ENCODE measurements at places on chromosomes 1 and 21.

DNA sequence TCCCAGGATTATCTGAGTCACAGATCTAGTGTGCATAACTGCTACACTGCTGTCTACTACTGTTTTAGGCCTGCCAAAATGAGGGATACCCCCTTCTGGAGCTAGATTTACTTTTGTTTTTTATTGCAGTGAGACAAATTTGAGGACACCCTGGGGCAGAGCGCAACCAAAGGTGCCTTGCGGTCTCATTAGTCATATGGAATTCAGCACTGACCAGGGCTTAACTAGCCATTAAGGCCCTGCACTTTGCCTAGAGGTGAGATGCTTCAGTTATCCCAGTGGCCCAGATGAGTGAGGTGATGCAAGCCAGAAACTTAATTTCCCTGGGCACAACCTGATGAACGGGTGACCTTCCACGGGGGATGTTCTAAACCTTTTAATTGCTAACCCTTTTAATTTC is 998 bp upstream of the SPAG17 start:
- DNase-seq = no peak

- no peak for DNase-seq
These were observed 2.2 kb downstream of the TMEM35B start for GRCh38 chr1:34982820-34983376.

- DNase-seq = no peak
These were observed 348.2 kb upstream of the DUSP10 start for GRCh38 chr1:222090103-222090502.

- no peak for DNase-seq
These were observed 215.7 kb upstream of the FGGY start for GRCh38 chr1:59081181-59081580.

DNA sequence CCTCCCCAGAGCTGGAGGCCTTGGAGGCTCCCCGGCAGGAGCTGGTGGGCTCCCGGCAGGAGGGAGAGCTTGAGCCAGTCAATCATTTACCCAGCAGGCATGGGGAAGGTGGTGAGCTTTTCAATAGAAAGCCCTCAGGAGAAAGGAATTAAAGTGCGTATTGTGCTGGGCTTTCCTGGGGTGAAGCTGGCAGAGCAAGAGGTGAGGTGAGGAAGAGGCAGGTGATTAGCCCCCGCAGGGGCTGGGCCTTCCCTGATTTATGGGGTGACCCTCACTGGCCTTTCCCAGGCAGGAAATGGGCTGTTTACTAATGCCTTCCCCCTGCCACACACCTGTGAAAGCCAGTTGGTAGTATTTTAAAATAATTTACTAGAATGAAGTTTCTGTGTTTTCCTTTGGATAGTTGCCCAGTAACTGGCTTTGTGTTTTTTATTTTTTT is 25.8 kb downstream of the CLDN14 start:
- DNase-seq = no peak

GRCh38 chr1:161166669-161167548 is 683 bp downstream of the PPOX start:
- no peak for DNase-seq

- no peak for DNase-seq
These were observed 3.7 kb downstream of the FASLG start for GRCh38 chr1:172662464-172663109.

DNA sequence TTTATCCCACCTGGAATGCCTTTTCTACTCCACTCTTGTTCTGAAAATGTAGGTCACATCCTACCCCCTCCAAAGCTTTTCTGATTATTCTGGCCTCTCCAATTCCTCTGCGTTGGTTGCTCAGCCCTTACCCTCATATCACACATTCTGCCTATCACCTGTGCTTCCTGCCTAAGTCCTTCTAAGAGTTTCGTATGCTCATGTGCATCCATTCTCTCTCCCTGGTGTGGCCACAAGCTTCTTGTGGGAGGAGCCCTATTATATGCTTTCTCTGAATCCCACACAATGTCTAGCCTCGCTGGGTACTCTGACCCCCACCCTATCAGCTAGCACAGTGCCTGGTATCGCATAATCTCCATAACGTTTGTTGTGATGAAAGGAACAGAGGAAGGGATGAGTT is 54.2 kb downstream of the CD58 start:
- DNase-seq = no peak

GRCh38 chr1:38076455-38076854 is 29.9 kb upstream of the POU3F1 start:
- no peak for DNase-seq

DNA sequence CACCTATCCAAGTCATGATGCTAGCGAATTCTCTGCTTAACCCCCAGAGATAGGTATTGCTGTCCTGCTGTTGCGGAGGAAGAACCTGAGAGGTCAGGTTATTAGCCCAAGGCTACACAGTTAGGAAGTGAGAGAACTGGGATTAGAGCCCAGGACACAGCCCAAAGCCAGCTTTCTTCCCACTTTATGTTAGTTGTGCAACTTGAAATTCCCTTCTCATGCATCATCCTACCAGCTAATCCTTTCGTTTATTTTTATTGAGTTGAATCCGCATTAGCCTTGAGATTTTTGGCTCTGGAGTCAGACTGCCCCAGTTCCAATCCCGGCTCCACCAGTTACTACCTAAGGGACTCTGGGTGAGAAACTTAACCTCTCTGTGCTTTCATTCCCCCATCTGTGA is 65.4 kb downstream of the PLEKHA6 start:
- DNase-seq = peak; percentile 79

GRCh38 chr1:78359666-78360065 is 131.1 kb upstream of the PTGFR start:
- no peak for DNase-seq

- DNase-seq = no peak
These were observed 50.7 kb downstream of the ALG14 start for GRCh38 chr1:95021805-95022643.

- DNase-seq = no peak
These were observed 110.7 kb downstream of the SPATA46 start for GRCh38 chr1:162265983-162266382.

DNA sequence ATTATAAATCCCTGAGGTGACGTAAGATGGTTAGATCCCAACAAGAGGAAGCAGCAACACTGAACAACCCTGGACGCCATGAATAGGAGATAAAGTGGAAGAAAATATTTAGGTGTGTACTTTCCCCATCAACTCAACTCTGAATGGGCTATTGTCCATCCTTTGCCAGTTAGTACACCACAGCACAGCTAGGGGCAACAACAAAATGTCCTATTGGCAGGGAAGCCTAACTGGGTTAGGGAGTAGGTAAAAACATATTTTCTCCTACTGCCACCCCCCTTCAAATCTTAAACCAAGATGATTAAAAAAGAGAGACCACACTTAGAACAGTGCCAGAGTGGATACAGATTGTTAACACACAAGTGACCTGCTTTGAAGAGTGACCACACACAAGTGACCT is 220.0 kb downstream of the LBR start:
- no peak for DNase-seq

GRCh38 chr1:109547463-109548320 is 723 bp upstream of the GNAI3 start:
- DNase-seq = no peak

DNA sequence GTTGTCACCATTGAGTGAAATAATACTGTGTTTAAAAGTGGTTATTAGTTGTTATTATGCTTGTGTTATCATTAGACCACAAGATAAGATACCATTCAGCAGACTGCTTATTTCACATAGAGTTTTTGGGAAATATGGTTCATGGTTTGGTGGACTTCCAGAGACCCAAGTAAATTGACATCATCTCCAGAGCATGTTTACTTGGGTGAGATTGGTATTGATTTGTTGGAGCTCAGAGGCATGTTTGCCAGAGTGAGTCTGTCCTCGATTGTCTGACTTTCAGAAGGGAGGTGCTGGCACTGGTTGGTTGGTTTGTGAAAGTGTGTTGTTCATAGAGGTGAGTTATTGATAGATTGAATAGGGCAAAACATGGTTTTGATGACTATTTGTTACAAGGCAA is 291.4 kb downstream of the TGFB2 start:
- no peak for DNase-seq

DNA sequence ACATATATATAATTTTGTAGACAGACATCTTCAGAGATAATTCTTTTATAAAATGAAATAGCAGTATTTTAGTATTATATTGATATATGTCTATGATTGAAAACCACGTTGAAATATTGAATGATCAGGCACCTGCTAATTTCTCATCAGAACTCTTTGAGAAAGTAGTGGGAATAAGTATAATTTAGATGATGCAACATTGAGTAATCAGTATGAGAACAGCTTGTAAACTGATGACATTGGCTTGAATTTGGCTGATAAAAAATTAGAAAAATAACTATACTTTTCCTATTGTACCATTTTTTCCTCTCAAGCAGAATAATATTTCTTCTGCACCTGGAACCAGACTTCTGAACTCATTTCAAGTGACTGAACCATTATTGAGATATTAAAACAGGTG is 1316.8 kb downstream of the NCAM2 start:
- no peak for DNase-seq

DNA sequence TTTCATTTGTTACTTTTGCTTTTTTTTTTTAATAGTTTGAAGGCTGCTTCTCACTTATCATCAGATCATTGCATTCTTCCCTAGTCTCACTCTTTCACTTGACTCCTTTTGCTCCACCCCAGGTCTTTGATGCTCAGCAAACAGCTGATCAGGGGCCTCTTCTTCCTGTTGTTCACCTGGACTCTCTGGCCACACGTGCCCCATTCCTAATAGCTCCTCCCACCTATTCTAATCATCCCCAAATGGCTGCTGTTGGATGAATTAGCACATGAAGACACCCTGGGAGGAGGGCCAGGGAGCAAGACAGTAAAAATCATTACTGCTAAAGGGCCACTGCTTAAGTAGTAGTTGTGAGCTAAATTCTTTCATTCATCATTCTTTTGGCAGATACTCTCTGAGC is 119.5 kb downstream of the MAB21L3 start:
- no peak for DNase-seq

DNA sequence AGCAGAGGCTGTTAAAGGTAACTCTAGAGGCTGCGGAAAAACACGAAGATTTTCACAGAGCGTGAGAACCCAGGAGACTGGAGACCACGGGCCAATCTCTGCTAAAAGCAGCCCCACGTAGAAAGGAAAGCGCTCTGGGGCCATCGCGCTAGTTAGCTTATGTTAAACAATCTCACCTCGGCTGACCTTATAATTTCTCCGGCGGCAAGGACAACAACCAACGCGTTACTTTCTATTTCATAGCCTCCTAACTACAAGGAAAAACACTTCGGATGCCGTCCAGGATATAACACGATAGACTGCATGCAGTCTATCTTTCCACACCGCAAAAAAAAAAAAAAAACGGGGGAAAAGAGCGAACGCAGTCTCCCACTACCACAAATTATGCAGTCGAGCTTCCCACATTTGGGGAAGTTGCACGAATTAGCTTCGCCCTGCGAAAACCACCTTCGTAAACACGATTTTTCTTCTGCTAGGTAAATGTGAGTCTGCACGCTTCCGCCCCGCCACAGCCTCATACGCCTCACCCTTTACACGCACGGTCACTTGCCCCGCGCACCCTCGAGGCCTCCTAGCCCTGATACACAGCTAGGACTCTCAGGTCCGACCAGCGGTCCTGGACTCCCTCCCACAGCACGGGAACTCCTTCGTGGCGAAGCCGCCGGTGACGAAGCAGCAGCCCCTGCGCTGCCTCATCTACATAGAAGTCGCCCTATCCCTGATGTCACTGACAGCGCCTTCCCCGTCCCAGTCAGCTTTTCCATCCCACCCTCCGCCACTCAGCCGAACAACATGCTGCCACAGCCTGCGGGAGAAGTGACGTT is 87.8 kb downstream of the PRKAB2 start:
- peak; percentile 66 for DNase-seq

GRCh38 chr21:26007951-26008498 is 162.5 kb downstream of the APP start:
- no peak for DNase-seq

GRCh38 chr1:36645867-36646266 is 163.2 kb upstream of the CSF3R start:
- DNase-seq = no peak

DNA sequence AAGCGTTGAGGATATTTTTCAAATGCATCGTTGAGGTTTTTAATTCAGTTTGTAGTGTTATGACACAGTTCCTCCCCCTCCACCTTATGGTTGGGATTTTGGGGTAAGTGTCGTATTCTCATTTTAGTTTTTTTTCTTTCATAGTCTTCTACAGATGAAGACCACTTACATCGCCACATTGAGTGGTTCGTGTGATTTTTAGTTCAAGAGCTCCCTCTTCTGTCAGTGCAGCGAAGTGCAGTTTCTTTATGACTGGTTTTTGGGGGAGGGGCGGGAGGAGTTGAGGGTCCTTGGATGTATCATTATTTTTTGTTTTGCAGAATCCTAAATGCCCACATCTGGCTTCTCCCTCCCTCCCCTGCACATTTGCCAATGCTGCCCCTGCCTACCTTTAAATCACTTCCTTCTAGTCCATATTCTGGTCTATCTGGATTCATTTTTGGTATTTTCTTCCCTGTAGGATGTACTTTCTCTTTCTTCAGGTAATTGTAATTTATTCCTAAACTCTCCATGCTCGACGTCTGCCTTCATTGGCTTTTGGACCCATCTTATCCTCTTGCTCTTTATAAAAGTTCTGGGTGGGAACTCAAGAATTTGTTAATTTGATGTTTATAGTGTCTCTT is 433.1 kb downstream of the CAMTA1 start:
- no peak for DNase-seq

DNA sequence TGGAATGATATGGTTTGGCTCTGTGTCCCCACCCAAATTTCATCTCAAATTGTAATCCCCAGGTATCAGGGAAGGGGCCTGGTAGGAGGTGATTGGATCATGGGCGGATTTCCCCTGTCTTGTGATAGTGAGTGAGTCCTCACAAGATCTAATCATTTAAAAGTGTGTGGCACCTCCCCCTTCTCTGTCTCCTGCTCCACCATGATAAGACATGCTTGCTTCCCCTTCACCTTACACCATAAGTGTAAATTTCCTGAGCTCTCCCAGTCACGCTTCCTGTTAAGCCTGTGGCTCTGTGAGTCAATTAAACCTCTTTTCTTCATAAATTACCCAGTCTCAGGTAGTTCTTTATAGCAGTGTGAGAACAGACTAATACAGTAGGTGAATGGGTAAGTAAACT is 109.3 kb downstream of the DMRTB1 start:
- no peak for DNase-seq

GRCh38 chr1:9161963-9162362 is 33.1 kb upstream of the GPR157 start:
- DNase-seq = no peak

GRCh38 chr21:14585122-14585521 is 39.0 kb upstream of the SAMSN1 start:
- no peak for DNase-seq
